ENCODE measurements at places on chromosomes 5 and 9. TPM values are rescaled to one million over a fixed set of nuclear protein-coding genes. Genes with fewer than 3 reads are reported as not detected.

The FCHO2 gene
- total RNA-seq, result 14.0 TPM

The KCNV2 gene
- not detected for total RNA-seq

The DBH gene
- not detected for total RNA-seq

The SLC46A2 gene
- not detected for total RNA-seq

The PCDHB4 gene
- total RNA-seq, result not detected

The SHOC1 gene
- not detected for total RNA-seq

The GRXCR2 gene
- not detected for total RNA-seq

The NEUROG1 gene
- total RNA-seq, result not detected

The CCL27 gene
- total RNA-seq, result not detected

The PCDHGA3 gene
- total RNA-seq, result 1.2 TPM

The FCN2 gene
- not detected for total RNA-seq

The FYB1 gene
- total RNA-seq, result under 0.01 TPM

The FOXD4L3 gene
- under 0.01 TPM for total RNA-seq

The C1QTNF2 gene
- total RNA-seq, result under 0.01 TPM

The SGCD gene
- 1.6 TPM for total RNA-seq

The FAM163B gene
- total RNA-seq, result not detected

The ENTREP1 gene
- total RNA-seq, result not detected

The ASPN gene
- 0.78 TPM for total RNA-seq

The POLR3G gene
- 7.0 TPM for total RNA-seq

The SPATA31E1 gene
- total RNA-seq, result 0.59 TPM

The OGN gene
- total RNA-seq, result 4.0 TPM

The PRDM9 gene
- not detected for total RNA-seq

The SLCO6A1 gene
- not detected for total RNA-seq

The WASHC1 gene
- total RNA-seq, result 5.1 TPM

The PLPPR1 gene
- not detected for total RNA-seq

The SOWAHA gene
- not detected for total RNA-seq

The SCGB3A1 gene
- total RNA-seq, result not detected

The IL9 gene
- total RNA-seq, result not detected

The PAPPA gene
- 26.8 TPM for total RNA-seq

The RETREG1 gene
- 2.7 TPM for total RNA-seq

The MYOT gene
- total RNA-seq, result not detected

The SH2D3C gene
- total RNA-seq, result 0.37 TPM

The PCDHB13 gene
- total RNA-seq, result under 0.01 TPM

The BASP1 gene
- 77.5 TPM for total RNA-seq

Data from subcutaneous preadipocyte (primary cell).